ENCODE measurements at places on chromosomes 5 and 9.

DNA sequence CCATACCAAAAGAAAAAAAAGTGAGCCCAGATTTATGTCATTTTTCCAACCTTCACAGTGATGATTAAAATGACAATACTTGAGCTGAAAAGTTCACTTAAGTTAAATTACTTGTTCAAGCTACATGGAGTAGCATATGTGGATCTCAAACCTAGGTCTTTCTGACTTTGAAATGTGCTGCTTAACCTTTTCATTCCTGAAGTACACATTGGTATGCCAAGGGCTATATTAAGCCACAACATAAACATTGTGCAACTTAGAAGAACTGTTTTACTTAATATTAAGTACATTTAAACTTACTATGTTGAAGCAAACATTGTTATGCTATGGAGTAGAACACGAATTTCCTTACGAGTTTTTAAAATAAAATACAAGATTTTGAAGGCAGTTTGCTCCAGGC, 105.0 kb downstream of the GIN1 start:
- DNase-seq, result peak; percentile 39

DNA sequence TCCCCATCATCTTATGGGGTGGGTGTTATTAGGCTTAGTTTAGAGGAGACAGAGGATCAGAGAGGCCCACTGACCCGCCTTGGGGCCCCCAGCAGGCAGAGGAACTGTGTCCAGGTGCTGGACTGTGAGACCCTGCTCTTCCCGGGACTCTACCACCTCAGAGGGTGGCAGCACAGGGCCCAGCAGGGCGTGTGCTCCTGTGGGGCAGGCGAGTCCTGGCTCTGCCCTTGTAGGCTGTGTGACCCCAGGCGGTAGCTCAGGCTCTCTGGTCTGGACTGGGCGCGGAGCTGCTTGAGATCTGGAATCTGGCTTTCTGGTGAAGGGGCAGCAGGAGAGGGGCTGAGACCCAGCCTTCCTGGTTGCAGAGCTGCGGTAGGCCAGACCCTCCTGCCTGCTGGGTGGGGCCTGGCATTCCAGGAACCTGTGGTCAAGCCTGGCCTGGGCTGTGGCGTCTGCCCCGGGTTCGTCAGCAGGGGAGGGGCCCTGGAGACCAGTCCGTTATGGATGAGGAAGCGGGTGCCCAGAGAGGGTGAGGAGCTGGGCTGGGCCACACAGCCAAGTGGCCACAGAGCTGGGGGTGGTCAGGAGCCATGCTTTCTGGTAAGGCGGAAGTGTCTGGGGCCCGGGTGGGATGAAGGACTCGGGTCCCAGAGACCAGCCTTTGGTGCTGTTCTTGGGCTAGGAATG, 46.5 kb downstream of the RXRA start:
- no peak for DNase-seq

DNA sequence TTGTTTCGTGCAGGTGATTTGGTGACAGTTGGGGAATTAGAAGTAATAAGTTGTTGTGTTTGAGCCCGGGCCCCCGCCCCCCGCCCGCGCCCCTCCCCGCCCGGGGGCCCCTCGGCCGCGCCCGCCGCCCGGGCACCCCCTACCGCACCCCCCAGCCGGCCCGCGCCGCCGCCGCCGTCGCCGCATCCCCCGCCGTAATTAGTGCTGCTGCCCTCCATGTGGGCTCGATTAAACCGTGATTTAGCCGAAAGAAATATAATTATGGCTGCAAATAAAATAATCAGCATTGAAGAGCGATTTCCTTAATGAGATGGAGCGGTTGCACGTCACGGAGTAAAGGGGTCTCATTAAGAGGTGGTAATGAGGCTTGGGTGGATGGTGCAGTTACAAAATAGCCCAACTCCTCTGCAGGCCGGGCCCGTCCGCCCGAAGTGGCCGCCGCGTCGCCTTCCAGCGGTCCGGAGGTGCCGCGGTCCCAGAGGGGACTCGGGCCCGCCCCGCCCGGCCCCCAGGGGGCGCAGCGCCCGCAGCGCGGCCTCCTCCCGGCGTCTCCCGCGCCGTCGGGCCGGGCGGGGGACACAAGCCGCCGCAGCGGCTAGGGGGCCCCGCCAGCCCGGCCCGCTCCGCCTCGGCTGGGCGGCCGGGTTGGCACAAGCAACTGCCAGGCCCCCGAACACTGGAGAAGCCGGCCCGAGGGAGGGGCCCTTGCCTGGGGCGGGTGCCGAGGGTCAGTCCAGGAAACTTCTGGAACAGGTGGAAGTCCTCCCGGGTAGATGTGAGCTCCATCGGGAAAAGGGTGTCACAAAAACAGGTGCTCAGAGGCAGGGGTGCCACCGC, 6.9 kb upstream of the OTP start:
- DNase-seq, result peak; percentile 9

- no peak for DNase-seq
Measured at GRCh38 chr5:177330991-177331842, 19.5 kb upstream of the MXD3 start.

GRCh38 chr9:80787636-80788035, 901.7 kb downstream of the TLE1 start:
- no peak for DNase-seq

DNA sequence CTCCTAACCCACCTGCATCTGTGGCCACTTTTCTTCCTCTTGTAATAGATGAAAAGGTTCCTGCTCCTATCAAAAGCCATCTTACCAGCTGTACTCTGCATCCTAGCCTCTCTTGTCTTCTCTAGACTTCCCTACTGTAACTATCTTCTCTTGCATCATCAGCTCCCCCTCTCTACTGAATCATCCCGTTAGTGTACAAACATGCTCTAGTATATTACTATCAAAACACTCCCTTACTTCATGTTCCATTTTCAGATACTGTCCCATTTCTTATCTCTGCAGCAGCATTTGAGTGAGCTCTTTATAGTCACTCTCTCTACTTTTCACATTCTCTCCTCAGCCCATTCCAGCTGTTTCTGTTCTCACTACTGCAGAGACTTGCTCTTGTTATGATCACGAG, 2.8 kb downstream of the SRA1 start:
- DNase-seq, result no peak

DNA sequence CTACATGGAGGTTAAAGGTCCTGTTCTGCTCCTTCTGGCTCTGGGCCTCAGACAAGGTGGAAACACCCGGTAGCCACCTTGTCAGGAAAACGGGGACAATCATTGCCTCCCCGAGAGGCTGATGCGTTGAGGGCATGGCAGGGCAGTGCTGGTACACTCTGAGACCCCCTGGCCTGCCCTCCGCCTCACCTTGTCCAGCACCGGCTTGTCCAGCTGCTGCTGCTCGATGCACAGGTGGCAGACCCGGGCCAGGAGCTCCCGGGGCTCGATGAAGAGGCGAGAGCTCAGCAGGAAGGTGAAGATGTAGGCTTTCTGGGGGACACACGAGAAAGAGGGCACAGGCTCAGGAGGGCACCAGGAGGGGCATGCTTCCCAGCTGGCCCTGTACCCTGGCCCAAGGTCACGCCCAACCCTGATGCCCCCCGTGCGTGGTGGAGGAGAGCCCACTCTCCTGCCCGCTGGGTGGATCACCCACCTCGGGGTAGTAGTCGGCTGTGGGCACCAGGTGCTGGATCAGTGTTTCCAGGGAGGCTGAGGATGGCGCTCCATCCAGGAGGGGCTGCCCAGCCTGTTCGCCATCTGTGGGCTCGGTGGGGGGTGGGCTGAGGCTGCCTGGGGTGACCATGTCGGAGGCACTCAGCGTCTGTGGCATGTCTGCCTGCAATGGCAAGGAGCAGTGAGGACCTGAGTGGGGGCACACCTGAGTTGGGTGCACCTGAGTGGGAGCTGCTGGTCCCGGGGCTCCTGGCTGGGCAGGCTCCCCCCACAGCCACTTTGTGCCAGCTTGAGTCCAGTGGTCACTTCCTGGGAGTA, 66.0 kb upstream of the RNF130 start:
- no peak for DNase-seq

DNA sequence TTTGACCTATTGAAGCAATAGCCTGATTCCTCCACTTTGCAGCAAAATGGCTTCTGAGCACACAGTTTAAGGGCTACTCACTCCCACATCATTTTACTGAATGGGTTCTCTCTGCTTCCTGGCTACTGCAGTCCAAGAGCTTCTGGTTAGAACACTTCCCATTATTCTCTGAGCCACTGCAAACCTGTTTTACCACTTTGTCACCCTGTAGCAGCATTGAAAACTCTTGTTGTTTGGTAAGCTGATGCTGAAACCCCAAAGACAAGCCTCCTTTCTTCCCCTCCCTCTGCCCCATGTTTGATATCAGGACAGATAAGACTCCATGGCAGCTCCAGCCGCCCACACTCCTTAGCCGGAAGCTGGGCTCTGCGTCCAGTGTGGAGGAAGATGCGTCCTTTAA, 84.4 kb upstream of the RARS1 start:
- no peak for DNase-seq
